ENCODE measurements at places on chromosomes 12 and 14.

DNA sequence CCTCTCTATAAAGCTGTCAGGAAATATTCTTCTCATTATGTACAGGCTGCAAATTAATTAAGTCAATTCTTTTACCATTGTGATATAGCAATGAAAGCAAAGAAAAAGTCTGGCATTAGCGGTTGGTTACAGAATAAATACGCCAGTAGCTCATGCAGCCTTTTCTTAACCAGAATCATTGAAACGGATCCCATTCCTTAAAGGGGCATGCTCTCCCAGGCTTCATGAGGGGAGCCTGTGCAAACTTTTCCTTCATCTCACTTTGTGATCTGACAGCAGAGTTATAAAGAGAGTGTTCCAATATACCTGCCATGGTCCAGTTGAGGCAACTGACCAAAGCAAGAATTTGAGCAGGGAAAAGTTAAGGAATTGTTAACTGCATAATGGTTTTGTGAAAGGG is 337.7 kb downstream of the EMP1 start:
- no peak for DNase-seq

- DNase-seq: no peak
Observed at GRCh38 chr12:22578328-22578727, 34.0 kb upstream of the C2CD5 start.

- no peak for DNase-seq
Observed at GRCh38 chr12:106021516-106021915, 117.2 kb downstream of the NUAK1 start.

DNA sequence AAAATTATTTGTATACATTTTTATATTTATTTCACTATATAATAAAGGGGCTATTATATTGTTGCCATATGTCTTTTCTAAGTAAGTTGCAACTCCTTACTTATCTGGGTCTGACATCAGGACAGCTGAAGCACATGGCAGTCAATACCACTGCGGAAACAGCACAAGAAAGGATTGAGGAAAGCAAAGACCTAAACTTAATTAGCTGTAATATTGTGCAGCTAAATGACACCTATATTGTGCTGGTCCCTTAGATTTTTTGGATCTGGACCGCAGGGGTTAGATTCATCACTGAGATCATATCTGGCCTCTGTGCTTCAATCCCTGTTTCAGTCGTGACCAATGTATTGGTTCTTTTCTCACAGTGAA is 359.6 kb upstream of the DIO2 start:
- DNase-seq: no peak

DNA sequence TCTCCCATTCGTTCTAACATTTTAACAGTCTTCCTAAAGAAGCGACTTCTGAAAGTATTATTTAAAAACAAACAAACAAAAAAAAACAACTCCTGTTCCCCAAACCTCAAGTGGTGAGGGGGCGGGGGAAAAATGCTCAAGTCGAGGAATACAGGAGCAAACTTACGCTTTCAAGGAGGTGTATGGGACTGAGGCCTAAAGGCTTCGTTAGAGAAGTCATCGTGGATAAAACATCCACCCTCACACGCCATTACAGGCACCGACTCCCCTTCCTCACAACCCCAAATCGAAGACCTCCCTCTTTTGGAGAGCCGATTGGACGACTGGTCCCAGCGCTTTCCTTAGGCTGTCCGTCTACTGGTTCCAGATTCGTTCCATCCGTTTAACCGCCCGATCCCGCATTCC is 693 bp downstream of the CBX5 start:
- no peak for DNase-seq

DNA sequence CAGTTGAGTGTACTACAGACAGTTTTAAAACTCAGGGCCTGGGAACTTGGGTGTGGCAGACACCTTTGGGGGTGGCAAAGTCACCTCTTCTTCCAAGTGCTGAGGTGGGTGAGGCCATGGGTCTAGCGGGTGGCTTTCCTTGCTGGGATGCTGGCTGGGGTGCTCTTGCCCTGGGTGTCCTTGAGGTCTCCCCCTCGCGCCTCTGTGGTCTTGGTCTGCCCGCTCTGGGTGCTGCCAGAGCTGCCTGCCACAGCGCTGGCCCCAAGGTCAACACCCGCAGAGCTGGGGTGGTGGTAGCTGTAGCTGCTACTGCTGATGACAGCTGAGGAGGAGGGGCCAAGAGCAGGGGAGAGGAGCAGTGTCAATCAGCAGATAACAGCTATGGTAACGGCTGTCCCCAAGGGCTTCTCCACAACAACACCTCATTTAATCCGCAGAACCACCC is 6.8 kb downstream of the KRT74 start:
- DNase-seq: peak; percentile 55

- DNase-seq: no peak
Observed at GRCh38 chr12:111166779-111167540, 201.9 kb downstream of the PHETA1 start.

- no peak for DNase-seq
Observed at GRCh38 chr12:131142891-131143657, 189.4 kb downstream of the ADGRD1 start.

- DNase-seq: no peak
Observed at GRCh38 chr12:56487448-56488040, 417 bp downstream of the GLS2 start.

DNA sequence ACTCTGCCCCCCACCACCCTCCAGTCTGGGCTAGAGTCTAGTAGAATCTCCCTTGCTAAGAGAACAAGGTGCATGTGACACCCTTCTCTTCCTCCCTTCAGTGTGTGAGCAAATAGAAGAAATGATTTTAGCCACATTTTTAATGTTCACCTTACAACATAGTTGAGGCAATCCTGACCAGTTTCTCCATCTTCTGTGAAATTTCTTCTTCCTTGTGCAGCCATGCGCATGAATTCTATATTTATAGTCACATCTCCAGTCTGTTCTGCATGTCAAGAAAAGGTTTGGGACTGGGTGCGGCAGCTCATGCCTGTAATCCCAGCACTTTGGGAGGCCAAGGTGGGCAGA is 9.5 kb upstream of the LTA4H start:
- DNase-seq: no peak

DNA sequence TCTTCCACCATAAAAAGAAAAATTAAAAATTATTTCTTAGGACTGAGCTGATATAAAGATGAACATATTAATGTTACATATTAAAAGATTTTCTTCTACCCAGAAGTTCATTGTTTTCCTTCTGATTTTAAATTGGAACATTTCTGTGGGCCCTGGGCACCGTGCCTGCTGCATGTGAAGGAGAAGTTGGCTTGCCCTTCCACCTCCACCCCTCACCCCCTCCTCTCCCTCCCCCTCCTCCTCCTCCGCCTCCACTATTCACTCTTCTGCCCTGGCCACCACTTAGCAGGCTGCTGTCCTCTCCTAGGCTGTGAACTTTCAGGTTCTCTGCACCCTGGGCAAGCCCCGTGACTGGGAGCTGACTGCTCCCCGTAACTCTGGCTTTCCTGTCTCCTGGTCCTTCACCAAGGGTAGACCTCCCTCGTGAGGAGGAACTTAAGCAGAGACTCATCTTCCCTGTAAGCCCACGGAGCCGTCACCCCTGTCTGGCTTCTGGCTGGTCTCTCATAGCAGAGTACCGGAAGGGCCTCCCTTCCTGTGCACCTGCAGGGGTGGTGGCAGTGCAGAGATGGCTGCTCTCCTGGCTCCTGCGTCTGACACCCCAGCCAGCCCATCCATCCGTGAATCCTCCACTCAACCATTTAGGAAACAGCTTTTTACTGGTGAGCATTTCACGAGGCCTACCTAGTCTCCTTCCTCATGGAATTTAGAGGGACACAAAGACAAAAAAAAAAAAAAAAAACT is 12.8 kb downstream of the TUNAR start:
- DNase-seq: no peak

DNA sequence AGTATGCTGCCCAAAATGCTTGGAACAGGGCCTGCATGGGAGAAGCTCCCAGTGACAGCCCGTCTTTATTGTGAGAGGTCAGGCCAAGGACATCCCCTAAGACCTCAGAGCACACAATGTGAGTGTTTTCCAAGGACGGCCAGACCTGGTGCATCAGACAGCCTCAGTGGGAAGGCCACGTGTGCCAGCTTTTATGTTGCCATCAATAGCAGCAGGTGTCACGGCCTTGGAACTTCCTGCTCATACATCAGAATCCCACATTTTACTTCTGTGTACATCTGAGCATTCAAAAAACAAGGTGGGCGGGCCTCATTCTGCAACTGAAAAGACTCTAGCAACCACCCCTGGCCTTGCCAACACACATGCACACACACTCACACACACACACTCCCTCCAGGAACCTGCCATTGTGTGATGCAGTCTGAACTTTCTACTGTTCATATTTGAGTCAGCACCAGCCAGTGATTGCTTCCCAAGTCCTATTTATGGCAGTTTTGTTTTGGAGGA is 753.1 kb upstream of the TBX3 start:
- no peak for DNase-seq

DNA sequence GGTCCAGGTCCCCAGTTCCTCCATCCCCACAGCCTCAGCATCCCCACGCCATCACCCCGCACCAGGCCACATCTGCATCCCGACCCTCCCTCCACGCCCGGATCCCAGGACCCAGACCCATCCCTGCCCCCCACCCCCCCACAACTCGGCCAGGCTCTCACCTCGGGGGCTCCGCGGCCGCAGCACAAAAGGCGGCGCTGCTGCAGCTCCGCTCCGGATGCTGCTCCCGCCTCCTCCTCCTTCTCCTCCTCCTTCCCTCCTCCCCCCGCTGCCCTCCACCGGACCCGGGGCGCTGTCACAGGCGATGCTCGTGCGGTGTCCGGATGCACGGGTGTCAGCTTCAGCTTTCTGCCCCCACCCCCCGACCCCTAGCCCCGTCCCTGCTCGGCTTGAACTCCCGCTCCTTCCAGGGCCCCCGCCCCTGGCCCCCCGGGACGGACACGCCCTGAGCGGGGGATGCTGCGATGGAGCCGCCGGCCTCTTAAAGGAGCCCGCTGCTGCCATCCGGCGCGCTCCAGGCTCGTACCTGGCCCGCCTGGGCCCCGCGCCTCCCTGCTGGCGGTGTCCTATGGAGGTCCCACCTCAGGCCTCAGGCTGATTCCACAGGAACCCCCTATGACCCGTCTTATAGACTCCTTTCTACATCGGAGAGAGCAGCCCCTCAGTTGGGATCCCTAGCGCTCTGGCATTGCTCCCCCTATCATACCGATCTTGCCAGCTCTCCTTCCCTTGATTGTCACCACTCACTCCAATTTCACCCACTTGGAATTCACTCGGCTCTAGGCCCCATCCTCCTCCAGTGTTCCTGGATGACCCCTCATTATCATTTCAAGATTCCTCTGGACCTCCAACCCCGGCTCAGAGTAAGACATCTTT is at the start of gene MAP3K12:
Gene MAP3K12 (minus strand): TSS at position 193 of the 876 bp plus-strand sequence. CDS start 12,067 bp downstream, outside the sequence.
- peak; percentile 18 for DNase-seq

GRCh38 chr14:34165847-34166350 is 215.0 kb upstream of the EGLN3 start:
- DNase-seq: no peak

DNA sequence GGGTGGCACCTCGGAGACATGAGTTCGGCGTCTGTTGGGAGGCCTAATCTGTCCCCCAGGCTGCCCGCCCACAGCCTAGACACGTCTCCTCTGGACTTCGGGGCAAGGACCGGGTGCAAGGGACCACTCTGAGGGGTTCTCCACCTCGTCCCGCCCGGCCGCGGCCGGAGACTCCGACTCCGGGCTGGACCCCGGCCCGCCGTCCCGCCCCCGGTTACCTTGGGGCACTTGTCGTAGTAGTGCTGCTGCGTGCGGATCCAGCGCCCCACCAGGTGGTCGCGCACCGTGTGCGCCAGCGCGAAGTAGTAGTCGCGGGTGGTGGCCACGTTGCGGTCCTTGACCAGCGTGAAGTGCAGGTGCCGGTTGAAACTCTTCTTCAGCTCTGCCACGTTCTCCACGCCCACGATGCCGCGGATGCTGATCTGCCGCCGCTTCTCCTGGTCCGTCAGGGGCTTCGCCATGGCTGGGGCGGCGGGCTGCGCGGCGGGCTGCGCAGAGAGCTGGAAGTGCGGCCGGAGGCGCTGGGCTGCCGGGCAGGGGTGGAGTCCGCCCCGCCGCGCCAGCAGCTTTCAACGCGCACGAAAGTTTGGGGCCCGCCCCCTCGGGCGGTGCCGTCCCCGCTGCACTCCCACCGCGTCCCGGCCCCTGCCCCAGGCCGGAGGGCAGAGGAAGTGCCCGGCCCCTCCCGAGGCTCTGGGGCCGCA is at the start of gene PYGL:
Gene PYGL (minus strand): TSS at position 541 of the 704 bp plus-strand sequence. CDS start 80 bp downstream, at position 461.
- DNase-seq: peak; percentile 19

DNA sequence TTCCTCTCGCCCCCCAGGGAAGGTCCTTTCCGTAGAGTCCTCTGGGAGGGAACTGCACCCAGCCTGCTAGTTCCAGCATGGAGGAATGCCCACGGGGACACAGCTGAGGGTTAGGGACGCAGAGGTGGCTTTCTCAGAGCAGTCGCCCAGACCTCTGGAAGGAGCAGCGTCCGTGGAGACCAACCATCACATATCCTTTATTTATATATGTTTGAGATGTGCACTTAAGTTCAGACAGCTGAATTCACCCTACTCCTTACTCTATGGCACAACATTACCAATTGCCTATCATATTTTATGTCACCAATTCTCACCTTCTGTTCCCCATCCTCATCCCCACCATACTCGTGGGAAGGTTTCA is 305.6 kb upstream of the DIO3 start:
- DNase-seq: no peak

DNA sequence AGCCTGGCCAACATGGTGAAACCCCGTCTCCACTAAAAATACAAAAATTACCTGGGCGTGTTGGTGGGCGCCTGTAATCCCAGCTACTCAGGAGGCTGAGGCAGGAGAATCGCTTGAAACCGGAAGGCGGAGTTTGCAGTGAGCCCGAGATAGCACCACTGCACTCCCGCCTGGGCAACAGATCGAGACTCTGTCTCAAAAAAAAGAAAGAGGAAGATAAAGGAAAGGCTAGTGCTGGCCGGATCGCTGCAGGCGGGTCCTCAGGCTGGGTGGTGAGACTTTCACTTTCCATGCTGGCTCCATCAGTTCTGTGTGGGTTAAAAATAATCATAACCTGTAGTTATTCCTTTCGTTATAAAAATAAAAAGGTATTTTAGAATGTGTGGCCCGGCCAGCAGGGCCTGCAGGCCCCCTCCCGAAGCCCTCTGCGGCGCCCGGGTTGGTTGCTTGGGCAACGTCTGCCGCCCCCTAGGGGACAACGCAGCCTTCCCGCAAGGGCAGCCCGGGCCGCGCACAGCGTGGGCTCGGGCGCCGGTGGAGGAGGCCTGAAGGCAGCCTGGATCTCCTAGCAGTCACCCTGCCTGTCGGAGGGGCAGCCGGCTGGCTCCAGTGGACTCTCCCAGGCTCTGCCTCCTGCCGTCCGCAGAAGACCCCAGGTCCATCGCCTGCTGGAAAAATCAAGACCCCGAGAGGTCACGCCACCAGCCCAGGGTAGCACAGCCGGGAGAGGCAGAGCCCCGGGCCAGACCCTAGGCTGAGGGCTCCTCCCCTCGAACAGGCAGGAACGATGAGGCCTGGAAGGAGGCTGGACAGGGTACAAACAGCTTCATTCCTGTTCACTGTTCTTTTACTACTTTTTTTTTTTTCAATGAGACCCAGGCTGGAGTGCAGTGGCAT is 5.0 kb upstream of the SLC25A47 start:
- DNase-seq: peak; percentile 63
